Progenitor cell of endocrine pancreas (in vitro differentiated cells): ENCODE measurements at places on chromosomes 3 and 15. TPM values are rescaled to one million over a fixed set of nuclear protein-coding genes. Genes with fewer than 3 reads are reported as not detected.

Gene IQSEC1
- total RNA-seq = 33.2 and 34.2 TPM in 2 replicates

GRCh38 chr15:40053079-40053830, 14.3 kb upstream of the SRP14 start:
- no peak for DNase-seq

- no peak for DNase-seq
Measured at GRCh38 chr3:44833394-44833793, 28.3 kb upstream of the TMEM42 start.

DNA sequence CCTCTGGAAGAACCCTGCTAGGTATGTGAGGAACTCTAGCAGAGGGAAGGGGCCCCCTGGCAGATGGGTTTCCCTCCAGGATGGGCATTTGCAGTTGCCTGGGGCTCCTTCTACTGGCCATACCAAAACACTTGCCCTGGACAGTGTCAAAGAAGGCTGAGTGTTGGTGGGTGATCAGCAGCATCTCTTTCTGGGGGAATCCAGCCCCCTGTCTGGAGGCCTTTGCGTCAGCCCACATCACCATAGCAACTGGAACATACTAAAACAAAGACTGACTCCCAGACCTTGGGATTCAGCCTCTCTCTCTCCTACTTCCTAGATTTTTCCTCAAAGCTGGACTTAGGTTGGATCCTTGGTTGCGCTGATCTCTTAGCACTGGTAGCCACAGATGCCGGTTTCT, 8.1 kb downstream of the CEMIP start:
- DNase-seq = no peak

GRCh38 chr3:30779686-30780287, 114.7 kb downstream of the GADL1 start:
- DNase-seq = no peak

DNA sequence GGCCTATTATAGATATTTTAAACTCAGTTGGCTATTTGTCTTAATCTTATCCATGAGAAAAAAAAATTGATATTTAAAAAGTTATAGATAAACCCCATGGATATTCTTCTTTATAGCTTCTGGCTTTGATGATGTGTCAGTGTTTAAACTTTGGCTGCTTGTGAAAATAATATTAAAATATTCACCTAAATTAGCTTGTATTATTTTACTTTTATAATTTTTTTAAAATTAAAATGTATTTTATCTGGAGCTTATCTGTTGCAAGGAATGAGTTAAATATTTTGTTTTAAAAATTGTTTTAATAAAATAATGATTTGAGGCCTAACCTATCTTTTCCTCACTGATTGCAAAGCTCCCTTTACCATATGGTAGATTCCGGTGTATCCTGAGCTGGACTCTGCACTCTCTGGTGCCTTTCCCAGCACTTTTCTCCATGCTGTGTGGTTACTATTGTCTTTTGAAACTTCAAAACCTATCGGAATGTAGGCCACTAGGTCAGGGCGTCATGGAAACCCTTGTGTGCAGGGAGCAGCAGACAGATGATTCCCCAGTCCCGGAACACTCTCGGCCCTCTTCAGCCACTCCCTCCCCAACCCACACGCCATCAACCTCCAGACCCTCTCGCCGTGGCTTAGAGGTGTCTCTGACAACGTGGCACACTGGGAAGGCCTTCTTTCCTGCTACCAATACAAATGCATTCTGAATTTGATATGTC, 252.3 kb upstream of the ATP10A start:
- no peak for DNase-seq

Gene ZNF35
- total RNA-seq = 19.0 and 19.3 TPM in 2 replicates
